Esophagus muscularis mucosa (tissue), 4 donors: ENCODE measurements at places on chromosomes 7 and 10.
A peak's percentile ranks its signal among the peaks of the same experiment; 100 is the strongest.

- no peak for DNase-seq
These were observed 50.4 kb downstream of the NEURL1 start for GRCh38 chr10:103543617-103544525.

- no peak for DNase-seq
These were observed 1180.6 kb upstream of the AUTS2 start for GRCh38 chr7:68417659-68418058.

- peak; percentile 87 for DNase-seq
These were observed 5.0 kb upstream of the CELF2 start for GRCh38 chr10:11012421-11013295.

GRCh38 chr10:124307591-124307990 is 111.1 kb downstream of the OAT start:
- DNase-seq, result no peak

DNA sequence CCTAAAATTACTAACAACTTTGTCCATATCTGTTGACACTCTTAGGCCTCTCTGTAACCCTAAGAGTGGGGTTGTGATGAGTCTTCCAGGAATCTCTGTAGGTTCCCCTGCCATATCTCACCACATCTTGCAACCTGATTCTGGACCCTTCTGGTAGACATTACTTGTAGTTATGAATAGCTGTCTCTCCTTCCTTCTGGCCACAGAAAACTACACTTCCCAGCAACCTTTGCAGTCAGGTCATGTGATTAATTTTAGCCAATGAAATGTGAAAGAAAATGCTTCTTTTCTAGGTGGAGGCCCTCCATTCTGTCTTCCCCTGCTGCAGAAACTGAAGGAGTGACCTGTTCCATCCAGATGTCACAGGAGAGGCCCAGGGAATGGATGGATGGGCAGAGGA is 147.6 kb upstream of the AOAH start:
- DNase-seq, result no peak

- DNase-seq, result no peak
These were observed 152.8 kb downstream of the SGMS1 start for GRCh38 chr10:50470798-50471582.

- DNase-seq, result no peak
These were observed 31.0 kb upstream of the ABCB4 start for GRCh38 chr7:87506246-87507180.

DNA sequence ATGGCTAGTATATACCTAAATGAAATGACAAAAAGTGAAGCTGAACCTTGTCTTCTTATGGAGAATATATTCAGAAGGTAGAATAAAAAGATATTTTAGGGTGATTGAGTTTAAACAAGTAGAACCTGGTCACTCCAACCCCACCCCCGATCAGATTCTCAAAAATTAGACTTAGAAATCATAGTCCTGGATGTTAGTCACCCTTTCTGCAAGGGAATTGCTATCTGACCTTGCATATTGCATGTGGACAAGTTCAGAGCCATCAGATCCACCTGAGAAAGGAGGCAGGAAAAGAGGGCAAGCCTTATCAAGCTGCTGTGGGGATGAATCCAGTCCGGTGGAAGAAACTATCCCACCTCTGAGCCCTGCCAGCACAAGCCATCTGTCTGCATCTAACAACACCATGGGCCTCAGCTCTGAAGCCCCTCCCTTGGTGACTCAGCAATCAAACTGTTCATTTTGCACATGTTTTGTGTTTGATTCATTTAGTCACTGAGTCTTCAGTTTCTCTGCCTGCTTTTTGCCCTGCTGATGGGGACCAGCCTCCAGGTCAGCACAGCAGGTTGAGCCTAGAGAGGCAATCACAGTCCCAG is 727.3 kb downstream of the AUTS2 start:
- DNase-seq, result no peak

DNA sequence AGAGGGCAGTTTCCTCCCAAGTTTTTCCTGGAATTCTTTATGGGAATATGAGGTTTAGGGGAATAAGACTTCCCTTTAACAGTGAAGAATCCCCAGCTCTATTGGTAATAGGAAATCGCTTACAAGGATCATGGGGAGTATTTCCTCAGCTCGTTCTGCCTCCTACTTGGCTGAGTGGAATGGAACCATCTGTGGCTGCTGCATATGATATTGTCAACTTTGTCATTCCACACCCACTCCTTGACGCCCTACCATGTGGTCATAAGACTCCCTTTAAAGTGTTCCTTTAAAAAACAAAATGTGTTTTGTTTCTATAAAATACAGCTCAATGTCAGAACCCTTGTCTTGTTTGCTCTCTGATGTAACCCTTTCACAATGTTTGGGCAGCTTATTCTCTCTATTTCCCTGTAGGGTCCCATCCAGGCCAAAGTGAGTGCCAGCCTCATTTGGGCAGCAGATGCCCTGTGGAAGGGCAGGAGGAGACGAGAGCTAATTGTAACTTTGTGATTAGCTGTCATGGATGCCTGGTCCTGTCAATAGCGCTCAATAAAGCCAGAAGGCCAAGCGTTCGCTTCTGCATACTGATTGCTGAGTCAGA is 33.8 kb upstream of the ATRNL1 start:
- DNase-seq, result peak; percentile 39

- DNase-seq, result no peak
These were observed 32.0 kb upstream of the TSPAN13 start for GRCh38 chr7:16721541-16721940.

- DNase-seq, result no peak
These were observed 51.5 kb downstream of the ANKMY2 start for GRCh38 chr7:16594061-16594460.

DNA sequence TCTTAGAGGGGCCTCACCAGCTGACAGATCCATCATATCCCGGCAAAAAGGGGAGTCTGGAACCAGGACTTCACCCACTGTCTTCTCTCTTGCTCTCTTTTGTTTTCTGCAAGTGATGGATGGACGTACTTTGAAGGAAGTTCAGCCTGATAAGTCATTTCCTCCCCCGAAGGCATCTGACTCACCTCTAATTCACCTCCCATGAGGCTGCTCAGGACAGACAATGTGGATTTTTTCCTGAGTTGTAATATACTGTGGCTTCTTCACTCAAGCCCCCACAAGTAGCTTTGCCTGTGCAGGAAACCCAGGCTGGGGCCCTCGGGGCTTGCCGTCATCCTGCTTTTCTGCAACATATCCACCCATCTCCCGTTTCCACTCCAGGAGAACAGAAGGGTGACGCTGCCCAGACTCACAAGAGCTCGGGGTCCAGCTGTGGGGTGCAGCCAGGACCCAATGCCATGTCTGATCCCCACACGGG is 70.4 kb downstream of the ASB13 start:
- DNase-seq, result no peak

DNA sequence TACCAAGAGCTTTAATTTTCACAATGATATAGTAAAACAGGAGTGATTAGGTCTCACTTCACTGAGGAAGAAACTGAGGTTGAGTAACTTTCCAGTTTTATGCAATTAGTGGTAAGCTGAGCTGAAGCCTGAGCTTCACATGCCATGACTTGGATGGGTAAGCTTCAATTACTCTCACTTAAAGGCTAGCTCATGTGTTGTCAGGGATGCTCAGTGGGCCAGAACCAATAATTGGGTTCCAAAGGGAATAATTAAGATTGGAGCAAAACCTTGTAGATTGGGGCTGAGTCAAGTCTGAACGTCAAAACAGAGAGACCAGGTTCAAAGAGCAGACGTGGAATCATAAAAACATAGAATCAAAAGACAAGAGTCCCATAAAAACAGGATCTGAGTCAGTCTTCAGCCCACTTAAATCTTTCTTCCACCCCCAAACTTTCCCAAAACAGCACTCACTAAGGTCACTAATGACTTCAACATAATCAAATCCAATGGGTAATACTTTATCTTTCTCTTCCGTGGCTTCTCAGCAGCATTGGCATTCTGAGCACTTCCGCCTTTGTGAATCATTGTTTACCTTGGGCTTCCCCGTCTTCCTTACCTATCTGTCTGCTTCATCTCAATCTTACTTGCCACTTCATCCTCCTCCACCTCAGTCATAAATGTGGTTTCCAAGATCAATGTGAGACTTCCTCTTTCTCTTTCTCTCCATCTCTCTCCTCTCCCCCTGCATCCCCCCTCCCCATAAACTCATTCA is 23.0 kb upstream of the EGFR start:
- DNase-seq, result peak; percentile 57

- no peak for DNase-seq
These were observed 309.5 kb downstream of the ATRNL1 start for GRCh38 chr10:115402699-115403098.

GRCh38 chr7:45910855-45911254 is 10.2 kb downstream of the IGFBP3 start:
- peak; percentile 47 for DNase-seq

GRCh38 chr10:78175444-78176015 is 141.9 kb downstream of the RPS24 start:
- DNase-seq, result no peak

- no peak for DNase-seq
These were observed 51.7 kb downstream of the CREM start for GRCh38 chr10:35178331-35178730.

DNA sequence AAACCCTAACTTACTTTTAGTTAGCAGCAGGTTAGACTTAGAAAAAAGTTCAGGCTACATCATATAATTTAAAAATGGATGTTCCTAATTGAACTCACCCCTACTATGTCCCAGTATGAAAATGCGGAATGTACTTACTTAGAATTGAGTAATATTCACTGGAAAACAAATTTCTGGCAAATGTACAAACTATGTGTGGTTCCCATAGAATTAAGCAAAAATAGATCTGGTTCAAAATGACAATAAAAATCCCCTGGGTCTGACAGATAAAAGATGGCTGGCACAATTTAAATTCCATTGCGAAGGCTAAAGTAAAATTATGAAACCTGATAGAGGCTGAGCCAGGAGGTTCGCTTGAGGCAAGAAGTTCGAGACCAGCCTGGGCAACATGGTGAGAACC is 42.4 kb upstream of the PRKAR2B start:
- DNase-seq, result no peak

DNA sequence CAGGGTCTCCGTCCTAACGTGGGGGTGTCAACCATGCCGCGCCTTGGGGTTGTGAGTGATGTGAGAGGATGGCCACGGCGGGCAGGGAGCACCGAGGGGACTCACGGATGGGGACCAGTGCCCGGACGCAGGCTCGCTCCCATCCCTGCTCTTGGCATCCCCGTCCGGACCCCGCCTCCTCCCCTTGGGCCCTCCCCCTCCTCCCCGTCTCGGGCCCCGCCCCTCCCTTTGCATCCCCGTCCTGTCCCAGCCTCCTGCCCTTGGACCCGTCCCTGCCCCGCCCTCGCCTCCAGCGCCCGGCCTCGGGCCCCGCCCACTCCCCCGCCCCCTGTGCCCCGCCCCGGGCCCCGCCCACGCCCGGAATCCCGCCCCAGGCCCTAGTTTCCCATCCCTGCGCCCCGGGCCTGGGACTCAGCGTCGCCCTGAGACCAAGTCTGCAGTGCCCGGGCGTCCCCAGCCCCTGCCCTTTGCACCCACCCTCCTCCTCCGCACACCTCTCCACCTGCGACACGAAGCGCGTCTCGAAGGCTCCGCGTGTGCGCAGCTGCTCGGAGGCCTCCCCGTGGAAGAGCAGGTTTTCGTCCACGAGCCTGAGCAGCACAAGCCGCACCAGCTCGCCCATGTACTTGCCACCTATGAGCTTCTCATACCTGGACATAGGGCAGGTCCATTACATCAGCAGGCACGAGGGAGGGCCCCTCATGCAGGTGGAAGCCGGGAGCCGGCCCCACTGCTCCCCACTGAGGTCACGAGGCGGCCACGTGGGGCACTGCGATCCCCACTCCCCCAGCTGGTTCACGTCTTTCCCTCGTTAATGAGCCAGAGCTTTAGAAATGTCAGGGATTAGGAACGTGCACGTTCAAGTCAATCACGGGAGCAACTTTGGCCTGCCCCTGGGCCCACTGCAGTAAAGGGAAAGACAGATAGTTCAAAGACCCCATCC is 5.1 kb upstream of the MYL7 start:
- no peak for DNase-seq

DNA sequence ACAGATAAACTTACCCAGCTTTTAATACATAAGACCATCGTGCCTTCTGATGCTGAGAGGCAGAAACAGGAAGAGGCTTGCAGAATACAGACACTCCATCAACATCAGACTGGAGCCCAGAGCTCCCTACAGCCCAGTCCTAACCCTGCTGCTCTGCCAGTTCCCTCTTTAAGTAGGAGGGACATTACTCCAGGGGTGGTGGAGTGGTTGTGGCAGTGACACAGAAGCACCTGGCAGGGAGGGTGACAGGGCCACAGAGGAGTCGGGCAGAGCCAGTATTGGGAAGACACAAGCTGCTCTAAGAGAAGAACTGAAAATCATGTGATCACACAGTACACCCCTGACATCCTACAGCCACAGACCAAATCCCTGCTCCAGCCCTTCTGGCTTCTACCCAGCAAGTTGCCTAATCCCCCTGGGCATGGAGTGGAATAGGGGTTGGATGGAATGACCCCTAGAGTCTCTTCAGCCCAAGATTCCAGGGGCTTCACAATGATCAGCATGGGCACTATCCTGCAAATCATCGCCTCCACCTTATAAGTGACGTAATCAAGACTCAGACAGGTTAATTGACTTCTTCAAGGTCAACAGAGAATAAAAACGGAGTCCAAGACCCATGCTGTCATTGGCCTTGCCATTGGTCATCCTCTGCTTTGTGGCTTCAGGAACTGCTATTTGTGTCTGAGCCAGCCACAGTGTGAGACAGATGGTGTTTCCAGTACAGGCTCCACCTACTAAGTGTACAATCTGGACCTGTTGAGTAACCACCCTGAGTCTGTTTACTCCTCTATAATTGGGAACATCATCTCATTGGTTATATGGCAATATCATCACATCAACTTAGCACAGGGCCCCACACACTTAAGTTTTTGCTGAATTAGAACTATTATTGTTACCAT is 61.1 kb upstream of the ZMIZ1 start:
- DNase-seq, result no peak

- DNase-seq, result no peak
These were observed 41.4 kb upstream of the IKZF1 start for GRCh38 chr7:50262916-50263690.

DNA sequence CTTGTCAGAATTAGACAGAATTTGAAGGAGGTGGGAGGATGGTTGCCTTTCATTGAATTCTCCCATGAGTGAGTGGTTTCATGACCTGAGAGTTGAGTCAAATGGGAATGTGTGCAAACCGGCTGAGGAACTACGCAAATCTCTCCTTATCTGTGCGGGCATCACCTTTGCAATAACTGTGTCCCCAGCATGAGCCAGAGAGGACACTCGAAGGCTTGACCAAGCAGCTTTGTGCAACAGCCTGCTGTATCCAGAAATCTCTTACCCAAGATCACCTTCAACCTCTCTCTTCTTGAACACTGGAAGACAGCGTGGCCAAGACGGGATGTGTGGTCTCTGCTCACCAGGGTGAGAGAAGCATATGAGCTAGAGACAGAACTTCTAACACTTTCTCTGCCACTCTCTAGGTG is 93.8 kb upstream of the IKZF1 start:
- DNase-seq, result peak; percentile 83

GRCh38 chr7:111750228-111750627 is 187.9 kb upstream of the IMMP2L start:
- no peak for DNase-seq

DNA sequence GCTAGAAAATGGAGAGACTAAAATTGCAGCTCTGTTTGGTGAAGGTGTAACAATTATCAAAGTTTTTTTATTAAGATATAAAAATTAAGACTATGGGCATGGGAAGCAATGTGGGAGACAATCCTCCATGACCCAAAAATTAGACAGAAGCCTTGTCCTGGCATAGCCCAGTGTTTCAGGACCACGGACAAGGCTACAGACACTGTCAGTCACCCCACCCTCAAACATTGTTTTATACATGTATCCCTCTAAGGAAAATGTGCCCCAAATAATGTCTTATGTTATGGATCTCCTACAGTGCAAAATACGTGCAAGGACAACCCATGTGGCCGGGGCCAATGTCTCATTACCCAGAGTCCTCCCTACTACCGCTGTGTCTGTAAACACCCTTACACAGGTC is 24.0 kb downstream of the HABP2 start:
- no peak for DNase-seq
